SW 1271 (cell line): ENCODE measurements at places on chromosomes 12 and 14.

DNA sequence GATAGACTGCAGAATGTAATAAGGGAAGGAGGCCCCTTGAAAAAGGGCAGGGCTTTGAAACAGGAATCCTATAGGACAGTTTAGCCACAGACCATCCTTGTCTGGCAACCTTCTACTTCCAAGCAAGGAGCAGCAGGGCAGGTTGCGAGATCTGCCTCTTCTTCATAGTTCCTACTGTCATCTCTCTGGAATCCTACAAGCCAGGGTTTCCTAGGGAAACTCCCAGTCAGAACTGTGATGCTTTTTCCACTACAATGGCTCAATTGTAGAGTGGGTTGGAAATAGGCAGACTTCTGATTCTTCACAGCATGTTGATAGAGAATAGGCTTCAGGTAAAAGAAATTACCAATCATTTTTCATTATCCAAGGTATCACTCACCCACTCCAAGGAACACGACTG, 186.3 kb downstream of the DACT1 start:
- DNase-seq: no peak

GRCh38 chr14:75705014-75705413, 44.0 kb downstream of the TTLL5 start:
- DNase-seq: no peak

DNA sequence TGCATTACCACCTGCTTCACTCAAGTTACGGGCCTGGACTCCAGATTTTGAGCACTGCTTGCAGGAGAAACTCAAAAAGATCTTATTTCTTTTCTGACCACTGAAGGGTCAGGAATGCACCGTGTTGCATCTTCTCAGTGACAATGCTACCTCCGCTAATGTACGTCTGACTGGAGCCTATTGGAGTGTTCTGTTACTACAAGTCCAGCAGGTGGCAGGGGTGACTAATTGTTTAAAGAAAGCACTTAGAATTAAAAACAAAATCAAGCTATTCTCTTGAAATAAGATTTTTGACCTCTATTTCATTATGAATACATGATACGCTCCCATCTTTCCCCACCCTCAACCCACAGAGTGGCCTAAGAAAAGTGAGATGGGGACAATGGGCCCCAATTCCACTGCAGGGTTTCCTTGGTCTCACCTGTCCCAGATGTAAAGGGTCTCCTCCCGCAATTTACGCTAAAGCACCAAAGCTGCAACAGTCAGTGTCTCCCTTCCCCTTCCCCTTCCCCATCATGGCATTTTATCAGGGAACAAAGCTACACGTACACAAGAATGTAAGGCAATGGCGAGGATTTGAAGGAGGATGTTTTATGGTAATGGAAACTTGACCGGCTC, 2.2 kb downstream of the TBPL2 start:
- DNase-seq: no peak

DNA sequence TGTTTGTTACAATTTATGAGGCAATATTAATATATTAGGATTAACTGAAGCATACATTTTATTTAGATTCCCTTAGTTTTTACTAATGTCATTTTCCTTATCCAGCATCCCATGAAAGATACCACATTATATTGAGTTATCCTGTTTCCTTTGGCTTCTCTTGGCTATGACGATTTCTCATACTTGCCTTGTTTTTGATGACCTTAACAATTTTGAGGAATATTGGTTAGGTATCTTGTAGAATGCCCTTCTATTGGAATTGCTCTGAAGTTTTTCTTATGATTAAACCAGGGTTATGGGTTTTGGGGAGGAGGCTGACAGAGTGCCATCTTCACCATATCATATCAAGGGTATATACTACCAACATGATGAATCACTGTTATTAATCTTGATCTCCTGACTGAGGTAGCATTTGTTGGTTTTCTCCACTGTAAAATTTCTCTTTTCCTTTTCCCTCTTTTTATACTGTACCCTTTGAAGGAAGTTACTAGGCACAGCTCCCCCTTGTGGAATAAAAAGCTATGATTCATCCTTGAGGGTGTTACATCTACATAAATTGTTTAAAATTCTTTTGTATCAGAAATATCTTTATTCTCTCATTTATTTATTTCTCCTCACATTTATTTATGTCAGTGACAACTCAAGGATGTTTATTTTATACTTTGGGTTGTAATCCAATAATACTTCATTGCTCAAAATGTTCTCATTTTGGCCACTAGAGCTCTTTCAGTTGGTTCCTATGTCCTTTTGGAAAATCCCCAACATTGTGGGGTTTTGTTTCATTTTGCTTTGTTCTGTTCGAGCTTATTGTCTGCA, 239.0 kb downstream of the SLC16A7 start:
- DNase-seq: peak; percentile 29

DNA sequence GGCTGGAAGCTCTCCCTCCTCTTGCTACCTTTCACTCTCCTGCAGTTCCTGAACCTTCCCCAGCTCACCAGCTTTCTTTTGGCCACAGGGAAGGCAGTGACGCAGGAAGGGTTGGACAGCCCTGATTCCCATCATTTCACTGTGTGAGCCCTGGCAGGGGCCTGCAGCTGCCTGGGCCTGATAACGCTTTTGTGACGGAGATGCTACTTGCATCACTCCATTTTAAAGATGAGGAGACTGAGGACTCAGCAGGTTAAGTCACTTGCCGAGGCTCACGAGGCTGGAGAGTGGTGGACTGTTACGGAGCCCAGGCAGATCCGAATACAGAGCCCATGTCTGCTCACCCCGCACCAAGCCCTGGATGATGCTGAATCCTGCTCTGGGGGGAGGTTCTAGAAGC, 145.3 kb downstream of the RBM19 start:
- DNase-seq: no peak

DNA sequence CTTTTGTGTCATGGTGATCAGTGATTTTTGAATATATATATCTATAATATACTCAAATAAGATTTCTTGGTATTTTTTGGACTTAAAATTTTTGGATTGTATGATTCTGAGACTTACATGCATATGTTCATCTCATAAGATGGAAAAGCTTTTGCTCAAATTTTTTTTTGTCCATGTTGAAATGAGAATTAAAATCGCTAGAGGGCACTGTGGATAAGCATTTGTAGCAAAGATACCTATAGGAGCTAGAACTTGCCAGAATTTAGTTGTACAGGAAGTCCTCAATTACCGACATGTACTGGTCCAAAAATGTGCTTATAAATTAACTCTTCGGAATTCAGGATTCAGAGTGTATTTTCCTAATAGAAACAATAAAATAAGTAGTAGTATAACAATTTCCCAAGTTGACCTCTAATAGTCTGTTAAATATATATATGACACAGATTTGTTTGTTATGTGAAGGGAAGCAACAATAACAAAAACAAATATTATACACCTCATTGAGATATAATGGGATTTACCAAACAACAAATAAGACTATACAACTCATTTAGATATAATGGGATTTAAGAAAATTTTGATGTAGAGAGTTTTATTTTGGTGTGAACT, 179.6 kb downstream of the TMEM117 start:
- peak; percentile 41 for DNase-seq

- DNase-seq: no peak
Observed at GRCh38 chr12:45596366-45596765, 133.1 kb upstream of the ARID2 start.

GRCh38 chr12:1844661-1845409, 24.5 kb downstream of the LRTM2 start:
- no peak for DNase-seq

DNA sequence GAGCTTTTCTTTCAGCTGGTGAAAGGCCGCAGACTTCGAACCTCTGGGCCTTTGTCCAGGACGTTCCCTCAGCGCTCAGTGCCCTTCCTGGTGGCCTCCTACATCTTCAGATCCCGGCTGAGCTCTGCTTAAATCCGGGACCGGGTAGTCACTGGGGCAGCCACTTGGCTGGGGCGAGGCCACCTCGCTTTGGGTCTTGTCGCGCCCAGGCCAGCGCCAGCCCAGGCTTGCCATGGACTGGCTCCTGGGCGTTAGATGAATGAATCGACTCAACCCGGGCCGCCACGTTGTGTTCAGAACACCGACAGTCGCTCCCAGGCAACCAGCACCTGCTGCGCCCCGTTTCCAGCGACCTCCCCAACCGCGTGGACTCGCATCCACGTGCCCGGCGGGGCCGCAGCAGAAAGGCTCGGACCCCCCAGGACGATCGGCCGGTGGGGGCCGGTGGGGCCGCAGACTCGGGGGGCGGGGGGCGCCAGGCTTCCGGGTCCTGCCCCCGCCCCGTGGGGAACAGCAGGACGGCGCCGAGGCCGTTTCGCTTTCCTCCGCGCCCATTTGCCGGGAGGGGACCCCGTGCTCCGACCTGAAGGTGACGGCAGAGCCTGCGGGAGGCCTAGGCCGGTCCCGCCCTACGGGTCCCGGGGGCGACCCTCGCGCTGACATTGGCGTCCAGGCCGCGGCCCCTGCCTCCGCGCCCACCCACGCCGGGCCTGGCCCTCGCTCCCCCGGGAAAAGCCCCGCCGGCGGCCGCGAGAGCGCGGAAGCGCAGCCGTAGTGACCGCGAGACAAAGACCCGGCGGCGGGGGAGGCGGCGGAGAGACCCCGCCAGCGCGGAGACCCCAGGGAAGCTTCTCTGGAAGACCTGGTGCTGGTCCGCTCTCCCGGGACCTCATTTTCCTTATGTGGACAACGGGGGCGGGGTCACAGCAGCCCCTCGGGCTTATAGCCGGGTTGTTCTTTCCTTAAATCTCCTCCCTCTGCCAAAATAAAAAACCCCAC, 37.3 kb upstream of the RCOR1 start:
- DNase-seq: no peak

DNA sequence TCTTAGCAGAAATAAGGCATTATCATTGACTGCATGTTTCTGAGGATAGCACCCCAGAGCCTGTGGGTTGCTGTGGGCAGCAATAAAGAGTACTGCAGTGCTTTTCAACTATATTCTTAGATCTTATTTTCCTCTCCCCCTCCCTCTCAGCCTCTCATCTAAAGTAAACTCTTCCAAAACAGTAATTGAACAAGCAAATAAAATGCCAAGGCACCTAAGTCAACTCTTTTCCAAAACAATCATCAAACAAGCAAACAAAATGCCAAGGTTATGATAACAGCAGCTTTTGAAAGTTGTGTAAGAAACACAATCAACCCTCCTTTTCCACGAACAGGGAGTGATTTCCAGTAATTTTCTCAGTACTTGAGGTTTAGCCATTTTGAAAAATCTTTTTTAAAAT, 1542.6 kb downstream of the AACS start:
- DNase-seq: no peak

- no peak for DNase-seq
Observed at GRCh38 chr12:116599285-116600136, 40.3 kb downstream of the MAP1LC3B2 start.

DNA sequence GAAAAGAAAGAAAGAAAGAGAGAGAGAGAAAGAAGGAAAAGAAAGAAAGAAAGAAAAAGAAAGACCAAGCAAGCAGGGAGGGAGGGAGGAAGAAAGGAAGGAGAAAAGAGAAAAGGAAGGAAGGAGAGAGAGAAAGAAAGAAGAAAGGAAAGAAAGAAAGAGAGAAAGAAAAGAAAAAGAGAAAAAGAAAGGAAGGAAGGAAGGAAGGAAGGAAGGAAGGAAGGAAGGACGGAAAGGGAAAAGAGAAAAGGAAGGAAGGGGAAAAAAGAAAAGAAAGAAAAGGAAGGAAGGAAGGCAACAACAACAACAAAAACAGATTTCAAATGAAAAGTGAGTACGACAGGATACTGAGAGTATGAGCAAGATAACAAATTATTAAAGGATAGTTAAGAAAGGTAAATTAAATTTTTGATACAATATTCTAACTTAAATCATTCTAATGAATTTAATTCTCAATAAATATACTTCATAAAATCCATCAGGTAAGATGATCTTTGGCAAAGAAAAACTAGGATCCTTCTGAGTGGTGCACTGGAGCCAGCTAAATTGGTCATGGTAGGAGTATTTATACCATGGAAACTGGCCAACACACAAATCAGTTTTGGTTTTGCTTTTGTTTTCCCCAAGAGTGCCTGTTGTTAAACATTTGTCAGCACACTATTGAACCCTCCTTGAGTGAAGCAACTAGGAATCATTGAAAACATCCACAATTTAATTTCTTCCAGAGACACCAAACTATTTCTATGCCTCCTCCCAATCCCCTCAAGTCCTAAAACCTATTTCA, 56.1 kb upstream of the DYRK2 start:
- DNase-seq: peak; percentile 6

- DNase-seq: no peak
Observed at GRCh38 chr14:75650253-75651058, 10.2 kb downstream of the ERG28 start.

GRCh38 chr14:92570674-92571262, 57.2 kb downstream of the RIN3 start:
- no peak for DNase-seq

DNA sequence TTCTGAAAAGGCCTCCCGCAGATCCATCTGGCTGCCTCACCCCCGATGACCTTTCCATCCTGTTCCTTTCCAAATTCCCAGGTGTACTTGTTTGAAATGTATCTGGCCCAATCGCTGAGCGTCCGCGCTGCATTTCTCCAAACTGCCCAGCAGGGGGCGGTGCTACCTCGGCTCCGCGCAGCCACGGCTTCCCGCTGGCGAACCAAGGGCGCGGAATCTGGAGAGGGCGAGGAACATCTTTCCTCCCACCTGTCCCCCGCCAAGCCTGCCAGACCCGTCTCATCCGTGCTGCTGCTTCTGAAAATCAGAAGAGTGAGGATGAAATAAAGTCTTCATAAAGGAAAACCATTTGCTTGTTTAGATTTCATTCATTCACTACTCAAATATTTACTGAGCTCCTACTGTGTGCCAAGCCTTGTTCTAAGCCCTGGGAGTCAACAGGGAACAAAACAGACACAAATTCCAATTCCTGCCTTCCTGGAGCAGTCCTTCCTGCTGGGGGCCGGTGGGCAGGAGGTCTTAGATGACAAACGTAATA, 16.8 kb upstream of the MYL2 start:
- DNase-seq: peak; percentile 54

GRCh38 chr12:123076604-123077297, 74.1 kb downstream of the PITPNM2 start:
- no peak for DNase-seq

DNA sequence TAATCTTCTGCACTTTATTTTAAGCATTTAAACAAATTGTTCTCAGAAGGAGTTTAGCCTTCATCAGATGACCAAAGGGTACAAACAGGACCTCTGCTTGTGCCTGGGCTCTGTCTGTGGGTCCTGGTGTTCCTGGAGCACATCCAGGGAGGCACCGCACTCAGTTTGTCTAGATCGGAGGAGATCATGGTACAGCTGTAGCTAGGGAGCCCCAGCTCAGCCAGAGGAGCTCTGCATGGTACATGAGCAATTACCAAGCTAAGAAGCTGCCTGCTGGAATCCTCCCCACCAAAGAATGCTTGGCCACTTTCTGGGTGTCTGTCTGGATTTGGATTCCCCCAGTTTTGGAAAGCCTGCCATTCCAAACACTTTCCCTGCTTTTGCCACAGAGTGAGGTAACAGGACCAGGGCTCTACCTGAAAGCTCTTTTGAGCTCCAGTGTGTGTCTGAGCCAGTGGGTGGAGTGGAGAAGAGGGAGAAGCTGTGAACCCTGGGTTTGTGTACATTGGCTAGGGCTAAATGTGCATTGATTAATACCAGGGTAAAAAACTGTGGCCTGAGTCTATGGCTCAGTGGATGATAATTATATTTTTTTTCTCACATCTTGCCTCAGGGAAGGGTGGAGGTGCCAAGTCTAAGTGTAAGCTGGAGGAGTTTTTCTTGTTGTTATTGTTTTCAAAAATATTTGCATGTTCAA, 163.7 kb upstream of the IGF1 start:
- no peak for DNase-seq
